ENCODE measurements at places on chromosomes 13 and 19.

DNA sequence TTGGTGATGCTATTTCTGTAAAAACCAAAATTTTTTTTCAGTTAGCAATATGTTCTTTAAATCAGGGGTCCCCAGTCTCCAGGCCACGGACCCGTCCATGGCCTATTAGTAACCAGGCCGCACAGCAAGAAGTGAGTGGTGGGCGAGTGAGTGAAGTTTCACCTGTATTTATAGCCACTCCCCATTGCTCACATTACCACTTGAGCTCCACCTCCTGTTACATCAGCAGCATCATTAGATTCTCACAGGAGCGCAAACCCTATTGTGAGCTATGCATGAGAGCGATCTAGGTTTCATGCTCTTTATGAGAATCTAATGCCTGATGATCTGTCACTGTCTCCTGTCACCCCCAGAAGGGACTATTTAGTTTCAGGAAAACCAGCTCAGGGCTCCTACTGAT lies 58.9 kb upstream of the SLC7A1 start:
- DNase-seq: no peak

DNA sequence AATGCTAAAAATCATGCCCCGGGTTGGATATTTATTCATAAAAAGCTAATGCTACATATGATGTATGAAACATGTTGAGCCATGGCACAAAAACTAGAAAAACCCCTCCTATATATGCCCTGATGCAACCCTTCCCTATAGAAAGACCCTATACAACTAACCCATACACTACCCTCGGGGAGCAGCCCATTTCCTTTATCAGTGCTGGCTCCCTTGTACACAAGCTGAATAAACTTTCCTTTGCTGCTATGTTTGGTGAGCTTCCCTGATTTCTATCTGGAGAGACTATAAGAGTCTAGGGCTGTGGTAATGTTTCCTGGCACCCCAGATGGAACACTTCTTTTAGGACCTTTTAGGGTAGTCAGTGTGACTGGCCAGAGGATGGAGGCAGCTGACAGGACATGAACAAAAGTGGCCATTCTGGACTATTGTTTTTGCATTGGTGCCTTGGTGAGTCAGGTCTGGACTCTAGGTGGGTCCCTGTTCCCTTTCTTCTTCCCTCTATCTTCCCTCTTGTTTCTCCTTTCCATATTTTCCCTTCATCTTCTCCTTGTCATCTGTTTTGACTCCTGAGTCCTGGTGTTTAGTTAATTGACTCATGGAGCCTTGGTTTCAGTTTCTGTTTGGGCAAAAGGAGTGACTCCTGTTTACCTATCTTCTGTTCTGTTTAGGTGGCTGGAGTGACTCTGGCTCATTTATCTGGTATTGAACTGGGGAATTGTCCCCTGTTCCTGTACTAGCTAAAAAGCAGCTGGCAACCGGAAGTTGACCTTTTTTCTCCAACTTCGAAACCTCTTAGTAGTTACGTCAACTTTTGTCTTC lies 1321.8 kb upstream of the PCDH9 start:
- DNase-seq: no peak

GRCh38 chr19:18939922-18940768 lies 872 bp downstream of the HOMER3 start:
- no peak for DNase-seq

DNA sequence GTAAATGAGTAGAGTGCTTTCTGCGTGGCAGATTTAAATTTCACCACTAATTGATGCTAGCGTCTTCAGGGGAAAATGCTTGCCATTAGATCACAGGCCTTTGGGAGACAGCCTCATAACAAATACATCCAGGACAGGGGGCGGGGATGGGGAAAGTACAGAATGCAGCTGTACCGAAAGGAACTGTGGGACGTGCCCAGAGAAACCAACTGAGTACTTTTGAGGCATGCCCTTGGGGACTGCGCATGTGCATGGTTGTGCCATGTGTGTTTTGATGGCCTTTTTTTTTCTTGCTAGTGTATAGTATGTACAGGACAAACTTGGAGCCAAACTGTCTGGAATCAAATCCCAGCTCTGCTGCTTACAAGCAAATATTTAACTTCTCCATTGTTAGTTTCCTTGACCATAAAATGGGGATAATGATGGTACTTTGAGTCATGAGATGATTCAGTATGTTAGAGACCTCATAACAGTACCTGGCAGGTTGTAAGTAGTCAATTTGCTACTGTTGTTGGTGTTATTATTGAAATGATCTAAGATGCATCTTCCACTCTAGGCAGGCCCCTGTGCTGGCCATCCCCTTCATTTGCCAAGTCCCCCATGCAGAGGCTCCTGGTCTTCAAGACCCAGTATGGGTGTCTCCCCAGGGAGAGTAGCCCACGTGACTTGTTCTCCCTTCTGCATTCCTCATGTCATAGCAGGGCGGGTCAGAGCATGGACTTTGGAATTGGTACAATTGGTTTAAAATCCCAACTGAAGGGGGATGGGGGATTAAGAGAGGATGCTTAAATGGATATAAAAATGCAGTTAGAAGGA lies 68.3 kb upstream of the NPAS1 start:
- DNase-seq: no peak

GRCh38 chr19:54160182-54160811 lies 776 bp upstream of the LENG1 start:
- no peak for DNase-seq

DNA sequence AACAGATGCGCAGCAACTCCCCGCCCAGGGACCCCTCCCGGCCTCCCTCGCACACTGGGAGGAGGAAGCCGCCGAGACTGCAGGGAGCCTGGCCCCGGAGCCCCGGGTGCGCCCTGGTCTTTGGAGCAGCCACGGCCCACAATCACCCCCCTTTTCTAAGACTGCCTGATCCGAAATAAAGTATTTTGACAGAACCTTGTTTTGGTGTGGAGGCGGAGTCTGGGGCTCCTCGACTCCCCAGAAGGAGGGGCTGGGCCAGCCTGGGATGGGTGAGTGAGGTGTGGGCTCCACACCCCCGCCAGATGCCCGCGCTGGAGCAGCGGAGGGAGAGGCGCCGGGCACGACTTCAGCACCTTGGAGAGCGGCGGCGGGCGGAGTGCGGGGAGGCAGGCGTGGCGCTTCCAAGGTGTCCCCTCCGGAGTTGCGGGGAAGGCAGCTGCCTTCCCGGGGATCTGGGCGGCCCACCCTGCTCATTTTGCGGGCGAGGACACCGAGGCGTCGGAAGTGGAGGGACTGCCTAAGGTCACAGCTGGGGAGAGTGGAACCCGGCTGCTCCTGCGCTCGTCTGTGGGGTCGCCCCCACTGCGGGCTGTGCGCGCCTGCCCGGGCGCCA lies 9.4 kb downstream of the SIRT6 start:
- peak; percentile 62 for DNase-seq

DNA sequence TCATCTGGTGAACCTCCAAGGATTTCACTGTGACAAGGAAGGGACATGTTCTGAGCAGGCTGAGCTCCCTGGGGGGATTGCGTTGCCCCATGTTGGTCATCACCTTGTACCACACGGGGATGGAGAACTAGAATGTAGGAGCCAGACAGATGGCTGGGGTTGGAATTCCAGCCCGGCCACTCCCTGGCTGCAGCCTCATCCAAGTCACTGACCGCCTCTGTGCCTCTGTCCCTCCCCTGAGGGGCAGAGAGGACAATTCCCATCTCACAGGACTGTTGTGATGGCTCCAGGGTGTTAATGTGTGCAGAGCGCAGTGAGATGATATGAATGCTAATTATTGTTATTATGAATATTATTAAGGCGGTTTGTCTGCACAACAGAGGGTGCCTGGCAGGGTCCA lies 24.1 kb downstream of the ADGRL1 start:
- no peak for DNase-seq

DNA sequence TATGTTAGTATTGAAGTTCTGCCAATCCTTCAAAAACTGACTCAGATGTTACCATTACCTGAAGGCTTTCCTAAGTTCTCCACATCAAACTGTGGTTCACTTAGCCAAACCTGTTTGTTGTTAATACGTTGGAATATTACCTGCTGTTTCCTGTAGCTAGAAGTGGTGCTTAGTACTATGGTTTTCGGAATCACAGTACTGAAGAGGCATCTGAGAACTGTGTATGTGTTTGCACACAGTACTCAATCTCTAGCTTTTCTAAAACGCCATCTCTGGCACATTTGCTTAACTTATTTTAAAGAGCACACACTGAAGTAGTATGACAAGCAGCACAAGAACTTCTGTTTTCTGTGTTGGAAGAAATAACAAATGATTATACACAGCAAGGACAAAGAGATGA lies 248.2 kb downstream of the SHISA2 start:
- no peak for DNase-seq
